ENCODE measurements at places on chromosomes 7 and 10. TPM values are rescaled to one million over a fixed set of nuclear protein-coding genes. Genes with fewer than 3 reads are reported as not detected.

DNA sequence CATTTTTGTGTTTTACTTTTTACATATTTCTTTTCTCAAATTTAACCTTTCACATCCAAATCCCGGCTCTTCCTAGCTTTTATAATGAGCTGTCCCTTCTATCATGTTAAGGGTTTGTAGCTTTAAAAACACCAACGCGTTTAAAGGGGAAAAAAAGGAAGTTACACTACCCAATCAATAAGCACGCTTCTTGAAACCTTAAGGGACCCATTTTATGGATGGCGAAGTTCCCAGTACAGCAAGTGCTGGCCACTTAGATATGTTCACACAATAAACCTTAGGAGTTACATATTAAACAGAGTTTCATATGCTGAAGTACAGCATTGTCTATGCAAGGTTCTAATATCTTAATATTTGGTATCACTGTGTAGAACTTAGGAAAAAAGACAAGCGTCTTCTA, 1.8 kb downstream of the GNG11 start:
- no peak for DNase-seq

- no peak for DNase-seq
Observed at GRCh38 chr7:69942573-69942972, 344.3 kb downstream of the AUTS2 start.

DNA sequence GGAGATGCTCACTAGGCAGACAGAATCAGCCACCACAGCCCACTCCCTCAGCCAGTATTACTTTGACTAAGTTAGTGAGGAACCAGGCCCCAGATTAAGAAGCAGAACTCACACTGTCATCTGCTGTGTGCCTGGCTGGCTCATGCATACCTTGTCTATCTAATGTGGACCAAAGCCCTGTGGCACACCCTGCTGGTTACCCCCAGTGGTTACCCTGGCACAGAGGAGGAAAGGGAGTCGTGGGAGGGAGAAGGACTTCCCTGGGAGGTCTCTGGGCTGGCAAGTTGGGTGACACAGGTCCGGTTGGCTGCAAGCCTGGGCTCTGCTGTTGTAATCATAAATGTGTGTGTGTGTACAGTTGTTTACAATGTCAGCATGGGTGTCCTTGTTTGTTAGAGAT, 7.5 kb upstream of the SH2D4B start:
- DNase-seq, result peak; percentile 67

DNA sequence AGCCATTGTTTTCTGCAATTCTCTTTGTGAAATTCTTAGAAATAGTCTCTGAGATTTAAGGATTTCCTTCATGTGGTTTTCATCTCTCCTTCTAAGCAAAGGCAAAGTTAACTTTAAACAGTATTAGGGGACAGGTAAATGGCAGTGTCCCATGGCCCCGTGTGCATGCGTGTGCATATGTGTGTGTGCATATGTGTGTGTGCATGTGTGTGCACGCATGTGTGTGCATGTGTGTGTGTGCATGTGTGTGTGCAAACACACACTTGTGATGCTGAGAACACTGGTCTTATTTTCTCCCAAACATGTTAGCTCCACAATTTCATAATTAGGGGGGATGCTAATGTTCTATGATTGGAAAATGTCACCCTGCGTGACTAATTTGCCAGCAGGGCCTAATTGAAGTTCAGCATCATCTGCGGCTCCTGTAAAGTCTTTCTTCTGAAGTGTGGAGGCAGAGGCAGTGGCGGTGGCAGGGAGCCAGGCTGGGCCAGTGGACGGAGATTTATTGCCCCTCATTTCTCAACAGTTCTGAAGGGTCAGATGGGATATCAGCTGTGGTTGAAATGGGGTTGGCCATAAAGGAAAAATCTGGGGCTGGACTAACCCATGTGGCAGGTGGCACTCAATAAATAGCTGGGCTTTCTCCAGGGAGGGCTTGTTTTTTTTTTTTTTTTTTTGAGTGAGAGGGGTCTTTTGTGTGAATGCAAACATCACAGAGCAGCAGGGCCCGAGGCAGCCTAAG, 289.3 kb upstream of the PODXL start:
- DNase-seq, result no peak

GRCh38 chr7:7564323-7564780, 2.3 kb upstream of the MIOS start:
- peak; percentile 99 for DNase-seq

- no peak for DNase-seq
Observed at GRCh38 chr7:124790645-124791044, 25.1 kb upstream of the GPR37 start.

DNA sequence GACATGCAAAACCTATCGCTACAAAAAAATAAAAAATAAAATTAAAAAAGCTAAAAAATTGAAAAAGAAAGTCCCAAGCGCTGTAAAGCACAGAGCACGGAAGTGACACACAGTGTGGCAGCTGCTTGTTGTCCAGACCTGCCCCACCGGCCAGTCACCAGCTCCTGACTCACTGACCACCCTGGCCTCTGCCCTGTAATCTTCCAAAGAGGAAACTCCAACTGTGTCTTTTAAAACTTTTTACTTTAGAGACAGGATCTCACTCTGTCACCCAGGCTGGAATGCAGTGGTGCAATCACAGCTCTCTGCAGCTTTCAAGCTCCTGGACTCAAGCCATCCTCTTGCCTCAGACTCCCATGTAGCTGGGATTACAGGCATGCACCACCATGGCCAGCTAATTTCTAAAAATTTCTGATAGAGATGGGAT, 23.6 kb downstream of the GNA12 start:
- DNase-seq, result peak; percentile 98

DNA sequence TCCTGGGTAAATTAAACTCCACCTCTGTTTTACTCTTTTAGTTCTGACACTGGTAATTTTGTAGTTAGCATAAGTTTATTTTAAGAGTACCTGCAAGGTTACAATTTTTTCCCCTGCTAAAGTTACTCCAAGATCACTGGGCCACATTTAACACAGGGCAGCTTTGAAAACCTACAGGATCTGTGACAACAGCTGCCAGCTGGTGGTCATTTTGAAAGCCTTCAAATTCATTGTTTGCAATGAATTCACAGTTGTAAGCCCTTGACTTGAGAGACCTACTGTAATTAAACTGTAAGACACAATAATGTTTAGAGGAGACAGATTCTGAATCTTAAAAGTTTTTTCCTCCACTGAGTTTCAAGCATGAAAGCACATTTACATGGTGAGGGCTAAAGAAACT, 129.6 kb downstream of the CNOT4 start:
- DNase-seq, result no peak

GRCh38 chr10:57303566-57303965, 942.5 kb upstream of the ZWINT start:
- DNase-seq, result no peak

DNA sequence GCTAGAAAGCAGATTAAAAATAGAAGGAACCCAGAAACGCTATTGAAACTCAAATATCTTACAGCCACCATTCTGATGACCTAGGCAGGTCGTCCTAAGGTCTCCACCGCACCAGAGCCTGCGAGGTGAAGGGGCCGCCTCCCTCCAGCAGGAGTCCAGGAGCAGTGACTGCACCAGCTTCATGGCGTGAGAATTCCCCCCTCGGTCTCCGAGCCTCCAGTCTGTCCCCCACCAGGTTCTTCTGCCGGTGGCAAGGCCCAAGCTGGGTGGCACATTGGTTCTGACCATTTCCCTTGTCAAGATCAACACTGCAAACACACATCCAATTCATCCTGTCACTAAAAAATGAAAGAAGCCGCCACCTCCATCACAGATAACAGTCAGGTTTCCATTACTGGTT, 98.7 kb downstream of the DIP2C start:
- DNase-seq, result no peak

- DNase-seq, result no peak
Observed at GRCh38 chr7:131074585-131074984, 253.1 kb upstream of the MKLN1 start.

- no peak for DNase-seq
Observed at GRCh38 chr7:16732828-16733227, 20.7 kb upstream of the TSPAN13 start.

DNA sequence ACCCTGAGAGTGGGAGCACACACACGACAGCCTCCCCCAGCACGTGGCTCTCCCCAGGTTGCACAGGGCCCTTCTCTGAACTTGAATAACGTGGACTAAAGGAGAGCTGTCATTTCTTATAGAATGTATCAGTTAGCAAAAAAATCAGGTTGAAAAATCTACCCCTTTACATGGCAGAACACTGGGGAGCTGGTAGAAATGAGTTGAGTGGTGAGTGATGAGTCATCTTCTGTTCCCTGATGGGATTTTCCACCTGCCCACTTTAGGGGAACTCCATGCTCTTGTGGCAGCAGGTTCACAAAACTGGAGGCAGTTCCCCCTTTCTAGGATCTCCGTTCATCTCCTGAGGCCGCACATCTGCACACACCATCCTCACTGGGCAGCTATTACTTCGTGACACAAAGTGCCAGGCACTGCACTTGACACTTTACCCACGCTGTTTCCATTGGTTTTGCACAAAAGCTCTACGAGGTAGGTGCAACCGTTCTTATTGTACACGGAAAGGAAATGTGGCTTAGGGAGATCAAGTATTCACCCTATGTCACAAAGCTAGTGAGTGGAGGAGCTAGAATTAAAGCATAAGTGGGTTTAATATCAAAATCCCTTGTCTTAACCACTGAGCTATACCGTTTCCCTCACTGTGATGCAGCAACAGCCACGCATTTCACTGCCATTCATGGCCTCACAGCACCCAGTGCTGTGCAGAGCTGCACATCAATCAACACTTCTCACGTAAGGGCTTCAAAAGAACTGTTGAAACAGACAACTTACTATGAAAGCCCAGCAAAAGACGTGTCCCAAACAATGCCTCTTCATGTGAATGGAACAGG, 80.2 kb downstream of the RNF216 start:
- no peak for DNase-seq

- peak; percentile 60 for DNase-seq
Observed at GRCh38 chr7:22697876-22698606, 29.0 kb upstream of the IL6 start.

- no peak for DNase-seq
Observed at GRCh38 chr7:22793593-22794462, 28.8 kb downstream of the TOMM7 start.

DNA sequence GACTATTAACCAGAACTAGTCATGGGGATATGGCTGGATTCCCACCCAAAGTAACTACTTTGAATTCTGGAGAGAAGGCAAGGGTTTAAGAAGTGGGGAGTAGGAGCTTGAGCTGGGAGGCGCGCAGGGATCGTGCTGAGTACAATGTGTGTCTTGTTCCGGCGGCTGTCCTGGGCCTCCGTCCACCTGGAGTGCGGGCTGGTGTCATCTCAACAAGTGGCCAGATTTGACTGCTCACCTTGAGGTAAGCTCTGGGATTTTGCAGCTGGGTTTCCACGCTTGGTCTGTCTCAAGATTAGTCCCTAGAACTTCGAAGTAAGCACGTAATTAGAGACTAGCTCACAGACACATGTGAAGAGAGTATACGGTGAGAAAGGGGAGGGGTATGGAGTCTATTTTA, 49.4 kb downstream of the GLRX3 start:
- DNase-seq, result no peak

NUTM2E gene
- 0.70 TPM for total RNA-seq

ABLIM1 gene
- 63.1 TPM for total RNA-seq

SLC16A9 gene
- total RNA-seq, result not detected

INMT gene
- total RNA-seq, result not detected

WNT16 gene
- total RNA-seq, result not detected

COPS6 gene
- total RNA-seq, result 120 TPM

PAX4 gene
- total RNA-seq, result not detected

EPHB4 gene
- 79.4 TPM for total RNA-seq

Data from PC-9 (cell line).